Activated CD4-positive, alpha-beta T cell treated with anti-CD3 and anti-CD28 coated beads, Interleukin-2, amount 50 U/mL, for 4 hours (primary cell): ENCODE measurements at places on chromosomes 12 and 14.

DNA sequence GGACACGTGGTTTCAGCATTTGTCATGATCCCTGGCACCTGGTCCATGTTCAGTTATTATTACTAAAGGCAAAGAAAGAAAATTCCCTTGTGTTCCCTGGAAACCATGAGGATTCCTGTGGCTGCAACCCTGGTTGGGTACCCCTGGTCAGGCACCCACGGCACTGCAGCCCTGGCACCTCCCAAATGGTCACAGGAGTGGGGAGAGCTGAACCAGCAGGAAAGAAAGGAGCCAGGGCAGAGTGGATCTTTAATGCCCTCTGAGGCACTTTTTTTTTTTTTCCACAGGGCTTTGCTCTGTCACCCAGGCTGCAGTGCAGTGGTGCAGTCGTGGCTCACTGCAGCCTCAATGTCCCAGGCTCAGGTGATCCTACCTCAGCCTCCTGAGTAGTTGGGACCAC is 17.5 kb downstream of the CINP start:
- no peak for DNase-seq

DNA sequence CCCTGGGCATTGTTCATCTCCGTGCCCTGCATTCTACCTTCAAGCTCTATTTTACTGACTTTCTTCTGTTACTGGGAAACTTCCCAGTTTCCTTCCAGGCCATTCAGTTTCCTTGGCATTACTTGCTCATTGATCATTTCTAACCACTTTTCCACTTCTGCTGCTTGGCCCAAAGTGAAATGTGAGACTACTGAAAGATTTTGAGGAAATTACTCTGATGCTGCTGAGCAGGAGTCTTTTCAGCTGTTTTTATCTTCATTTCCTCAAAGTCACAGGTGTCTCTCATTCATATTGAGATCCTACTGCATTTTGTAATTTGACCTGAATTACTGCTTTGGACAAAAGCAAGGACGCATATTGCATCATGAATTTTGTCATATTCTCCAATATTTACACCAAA is 26.4 kb upstream of the DBX2 start:
- DNase-seq = no peak

DNA sequence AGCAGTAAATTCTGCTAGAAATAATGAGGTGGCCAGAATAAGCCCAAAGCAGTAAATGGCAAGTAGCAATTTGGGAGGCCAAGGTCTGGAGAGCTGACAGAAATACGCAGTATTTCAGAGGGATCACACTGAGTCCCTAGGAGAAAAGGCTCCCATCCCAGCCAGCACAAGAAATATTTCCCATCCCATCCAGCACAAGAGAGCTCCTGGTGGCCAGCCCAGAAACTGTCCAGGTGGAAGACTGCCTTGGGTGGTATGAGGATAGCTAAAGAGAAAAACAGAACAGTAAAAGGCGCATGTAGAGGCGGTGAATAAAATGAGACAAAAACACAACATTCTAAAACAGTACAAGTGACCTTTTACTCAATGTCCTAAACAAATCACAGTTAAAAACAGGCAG is 120.7 kb downstream of the HECTD4 start:
- DNase-seq = no peak

DNA sequence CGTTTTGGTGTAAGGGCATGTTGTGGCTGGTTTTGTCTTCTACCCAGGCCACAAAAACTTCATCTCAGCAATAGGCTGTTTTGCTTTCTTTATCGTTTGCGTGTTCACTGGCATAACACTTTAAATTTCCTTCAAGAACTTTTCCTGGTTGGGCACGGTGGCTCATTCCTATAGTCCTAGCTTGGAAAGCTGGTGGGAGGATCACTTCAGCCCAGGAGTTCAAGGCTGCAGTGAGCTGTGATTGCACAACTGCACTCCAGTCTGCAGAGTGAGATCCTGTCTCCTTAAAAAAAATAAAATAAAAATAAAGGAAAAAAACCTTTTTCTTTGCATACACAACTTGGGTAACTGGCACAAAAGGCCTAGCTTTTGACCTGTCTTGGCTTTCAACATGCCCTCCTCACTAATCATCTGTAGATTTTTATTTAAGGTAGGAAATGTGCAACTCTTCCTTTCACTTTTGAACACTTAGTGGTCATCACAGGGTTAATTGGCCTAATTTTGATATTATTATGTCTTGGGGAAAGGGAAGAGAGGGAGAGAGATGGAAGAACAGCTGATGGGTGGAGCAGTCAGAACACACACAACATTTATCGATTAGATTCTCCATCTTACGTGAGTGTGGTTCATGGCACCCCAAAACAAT is 78.9 kb upstream of the PSMA6 start:
- no peak for DNase-seq

- no peak for DNase-seq
These were observed 3.1 kb upstream of the KIF26A start for GRCh38 chr14:104135121-104135903.

- no peak for DNase-seq
These were observed 29.2 kb downstream of the FBLN5 start for GRCh38 chr14:91918186-91918883.

- no peak for DNase-seq
These were observed 18.0 kb downstream of the BICD1 start for GRCh38 chr12:32124637-32125036.

GRCh38 chr12:71782017-71782416 is 27.4 kb downstream of the RAB21 start:
- no peak for DNase-seq

DNA sequence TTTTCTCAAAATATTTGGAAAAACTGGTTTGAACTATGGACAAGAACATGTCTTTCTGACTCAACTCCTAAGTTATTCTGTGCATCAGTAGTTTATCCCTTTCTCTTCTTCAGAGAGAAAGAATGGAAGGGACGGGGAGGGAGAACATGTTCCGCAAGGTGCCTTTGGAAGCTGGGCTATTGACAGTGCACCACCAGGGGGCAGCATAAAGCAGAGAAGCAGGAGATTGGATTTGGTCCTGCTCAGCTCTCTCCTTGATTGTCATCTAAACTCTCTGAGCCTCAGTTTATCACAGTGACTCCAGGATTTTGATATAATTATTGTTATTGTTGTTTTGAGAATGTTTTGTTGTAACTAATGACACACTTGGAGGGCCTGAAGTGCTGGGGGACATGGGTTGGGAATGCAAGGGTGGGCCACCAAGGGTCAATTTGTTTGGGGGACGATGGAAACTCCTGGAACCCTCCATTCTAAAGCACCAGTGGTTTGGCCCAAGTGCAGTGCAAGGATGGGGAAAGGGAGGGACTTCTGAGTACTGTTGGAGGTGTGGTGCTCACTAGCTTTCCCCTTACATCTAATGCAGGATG is 45.3 kb upstream of the ANO6 start:
- DNase-seq = peak; percentile 74

DNA sequence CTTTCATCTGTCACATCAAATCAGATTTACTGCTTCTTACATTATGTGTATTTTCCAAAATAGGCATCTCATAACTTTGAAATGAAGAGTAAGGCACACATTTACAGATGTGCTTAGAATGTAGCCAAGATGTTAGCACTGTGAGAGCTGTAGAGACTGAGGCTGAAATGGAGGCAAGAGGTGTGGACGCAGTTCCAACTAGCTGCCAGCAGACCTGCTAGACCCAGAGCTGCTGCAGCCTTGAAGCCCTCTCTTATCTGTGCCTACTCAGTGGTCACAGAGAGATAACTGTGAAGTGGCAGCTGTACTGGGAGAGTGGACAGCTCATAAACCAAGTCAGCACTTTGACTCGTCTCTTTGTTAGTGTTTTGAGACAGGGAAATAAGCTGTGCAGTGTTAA is 470.9 kb downstream of the CCER1 start:
- no peak for DNase-seq

DNA sequence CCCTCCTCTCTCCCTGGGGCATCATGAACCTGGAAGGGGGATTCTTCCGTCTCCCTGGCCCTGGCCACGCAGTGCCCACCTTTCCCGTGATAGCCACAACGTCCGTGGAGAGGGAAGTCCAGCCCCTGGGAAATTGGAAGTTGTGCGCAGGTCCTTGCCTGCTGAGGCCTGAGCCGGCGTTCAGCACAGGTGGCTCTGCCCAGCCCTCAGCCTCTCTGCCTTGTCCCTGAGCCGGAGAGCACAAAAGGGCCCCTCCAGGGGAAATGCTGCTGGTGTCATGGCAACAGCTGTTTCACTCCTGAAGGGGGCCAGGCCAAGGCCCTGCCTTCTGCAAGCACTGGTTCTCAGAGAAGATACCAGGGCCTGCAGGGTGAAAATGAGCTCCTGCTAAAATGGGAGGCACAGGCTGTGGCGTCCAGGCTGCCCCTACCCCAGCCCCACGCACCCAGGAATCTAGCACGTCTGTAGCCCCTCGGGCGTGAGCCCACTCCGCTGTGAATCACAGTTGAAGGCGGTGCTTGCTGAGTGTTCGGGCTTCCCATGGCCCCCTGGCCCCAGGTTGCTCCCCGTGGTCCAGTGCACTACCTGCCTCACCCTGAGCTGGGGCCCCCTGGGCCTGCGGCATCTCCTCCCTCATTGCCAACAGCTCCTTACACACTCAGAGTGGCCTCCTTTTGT is 149.4 kb downstream of the ADGRD1 start:
- DNase-seq = no peak

- DNase-seq = no peak
These were observed 12.7 kb downstream of the CCDC197 start for GRCh38 chr14:94009767-94010166.

DNA sequence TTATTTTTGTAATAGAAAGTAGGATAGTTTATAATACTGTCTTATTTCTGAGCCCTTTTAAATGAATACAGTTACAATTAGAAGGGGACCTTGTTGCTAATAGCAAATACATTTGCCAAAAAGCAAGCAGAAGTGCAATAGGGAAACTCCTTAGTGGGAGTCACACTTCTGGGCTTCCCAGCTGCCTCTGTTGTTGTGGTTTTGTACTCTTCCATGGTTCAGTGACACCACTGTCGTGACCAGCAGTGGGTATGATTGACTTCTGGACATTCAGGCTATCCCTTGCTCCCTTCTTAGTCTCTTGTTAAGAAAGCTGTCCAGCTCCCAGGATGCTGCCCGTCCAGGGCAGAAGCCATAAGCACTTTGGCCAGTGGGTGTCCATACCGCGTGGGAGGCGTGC is 22.6 kb downstream of the TCTN1 start:
- no peak for DNase-seq

DNA sequence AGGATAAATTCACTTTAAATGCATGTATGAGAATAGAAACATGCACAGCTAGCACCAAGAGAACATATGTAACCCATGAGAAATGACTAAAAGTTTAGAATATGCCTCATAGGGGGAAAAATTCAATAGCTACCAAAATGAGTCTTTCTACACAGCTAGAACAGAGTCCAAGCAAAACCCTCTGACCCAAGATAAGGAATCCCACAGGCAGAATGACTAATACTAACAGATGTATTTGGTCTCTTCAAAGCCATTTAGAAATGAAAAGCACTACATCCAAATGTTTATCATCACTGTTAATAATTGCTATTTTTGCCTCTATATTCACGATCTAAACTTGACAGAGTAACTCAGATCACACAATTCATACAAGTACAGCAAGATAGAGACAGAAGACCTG is 44.0 kb downstream of the KICS2 start:
- no peak for DNase-seq

- no peak for DNase-seq
These were observed 7.6 kb downstream of the ARHGDIB start for GRCh38 chr12:14953752-14954151.

- no peak for DNase-seq
These were observed 125.8 kb upstream of the AVPR1A start for GRCh38 chr12:63276537-63277365.

DNA sequence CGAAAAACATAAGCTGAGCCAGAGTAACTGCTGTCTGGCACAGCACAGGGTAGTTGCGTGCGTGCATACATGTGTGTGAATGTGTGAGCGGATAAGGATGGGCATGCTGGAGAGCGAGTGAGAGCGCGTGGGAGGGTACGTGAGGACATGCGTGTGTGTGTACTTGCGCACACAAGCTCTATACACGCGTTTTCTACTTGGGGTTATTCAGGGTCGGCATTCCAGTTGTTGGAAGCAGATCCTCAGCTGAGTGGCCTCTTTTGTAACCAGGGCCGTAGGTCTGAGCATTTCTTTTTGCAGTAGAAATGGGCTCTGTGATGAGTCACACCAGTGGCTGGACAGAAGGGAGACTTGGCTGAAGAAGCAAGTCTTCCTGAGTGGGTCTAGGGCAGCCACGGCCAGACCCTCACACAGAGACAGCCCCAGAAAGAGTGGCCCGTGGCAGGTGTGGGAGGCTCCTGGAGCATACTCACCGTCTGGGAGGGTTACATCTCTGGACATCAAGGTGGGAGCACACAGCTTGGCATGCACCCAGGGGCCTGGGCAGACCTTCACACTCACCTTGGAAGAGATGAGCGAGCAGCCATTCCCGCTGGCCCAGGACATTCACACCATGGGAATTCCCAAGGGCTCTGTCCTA is 78.0 kb downstream of the LRRC74A start:
- DNase-seq = no peak

DNA sequence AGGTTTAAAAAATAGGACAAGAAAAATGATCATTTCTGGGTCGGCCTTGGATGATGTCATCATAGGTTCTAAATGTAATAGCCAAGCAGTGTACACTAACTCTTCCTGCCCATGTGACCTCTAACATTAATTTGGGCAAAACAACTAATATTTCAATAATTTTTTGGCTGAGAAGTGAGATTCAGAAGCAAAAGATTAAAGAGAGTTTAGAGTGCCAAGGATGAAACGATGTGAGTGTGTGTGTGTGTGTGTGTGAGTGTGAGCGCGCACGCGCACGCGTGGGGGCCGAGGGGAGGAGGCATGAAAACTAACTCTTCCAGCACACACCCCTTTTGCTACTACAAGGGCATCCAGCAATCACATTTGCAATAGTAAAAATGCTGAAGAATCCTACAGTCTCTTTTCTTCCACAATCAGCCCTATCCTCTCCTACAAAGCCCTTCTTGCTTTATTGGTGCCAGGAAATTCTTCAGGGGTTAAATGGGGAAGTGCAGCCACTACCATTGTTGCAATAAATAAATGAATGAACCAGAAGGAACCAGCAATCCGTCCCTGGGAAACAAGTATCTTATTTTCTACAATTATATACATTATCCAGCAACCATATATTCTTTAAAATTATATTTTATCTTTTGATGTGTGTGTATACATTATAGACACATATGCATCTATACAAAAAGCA is 52.9 kb downstream of the PEBP1 start:
- DNase-seq = no peak

- no peak for DNase-seq
These were observed 908 bp upstream of the CDKL1 start for GRCh38 chr14:50397390-50398188.

GRCh38 chr12:131896080-131896810 is 1.8 kb downstream of the ULK1 start:
- peak; percentile 43 for DNase-seq

- no peak for DNase-seq
These were observed 9.2 kb upstream of the HIP1R start for GRCh38 chr12:122825773-122826724.
